Cortex of kidney (tissue), 1 donor: ENCODE measurements at places on chromosomes 3 and 15.

DNA sequence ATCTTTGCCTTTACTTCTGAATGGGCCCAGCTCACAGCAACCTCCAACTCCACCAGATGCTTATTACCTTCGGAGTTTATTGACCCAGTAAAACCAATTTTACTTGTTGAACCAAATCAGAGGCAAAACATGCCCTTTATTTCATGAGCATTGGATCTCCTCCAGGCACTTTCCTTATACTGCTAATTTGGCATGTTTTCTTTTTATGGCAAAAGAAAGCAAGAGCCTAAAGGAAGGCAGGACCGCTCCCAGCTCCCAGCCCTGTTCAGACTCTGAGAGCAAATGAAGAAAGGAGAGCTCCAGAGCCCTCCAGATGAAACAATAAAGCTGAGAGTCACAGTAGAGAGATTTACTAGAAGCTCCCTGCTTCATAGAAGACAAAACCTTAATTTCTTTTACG is 81.5 kb upstream of the NR2E3 start:
- DNase-seq: no peak

DNA sequence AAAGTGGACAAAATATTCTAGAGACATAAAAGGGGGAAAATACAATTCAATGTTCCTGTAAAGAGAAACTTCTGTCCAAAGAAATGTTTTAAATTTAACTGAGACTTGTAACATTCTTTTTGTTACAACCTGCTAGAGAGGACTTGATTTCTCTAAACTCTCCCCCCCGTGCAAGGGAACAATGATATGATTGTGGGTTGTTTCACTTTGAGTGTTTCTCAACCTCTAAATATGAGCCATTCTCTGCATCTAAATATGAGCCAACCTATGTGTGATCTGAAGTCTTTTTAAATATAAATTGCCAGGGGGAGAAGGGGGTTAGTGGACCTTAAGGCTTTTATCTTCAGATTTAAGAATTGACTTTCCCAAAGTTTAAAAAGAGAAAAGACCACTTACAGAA is 14.6 kb downstream of the ZNF860 start:
- DNase-seq: no peak

GRCh38 chr3:138329984-138330293 is 288 bp upstream of the NME9 start:
- no peak for DNase-seq

DNA sequence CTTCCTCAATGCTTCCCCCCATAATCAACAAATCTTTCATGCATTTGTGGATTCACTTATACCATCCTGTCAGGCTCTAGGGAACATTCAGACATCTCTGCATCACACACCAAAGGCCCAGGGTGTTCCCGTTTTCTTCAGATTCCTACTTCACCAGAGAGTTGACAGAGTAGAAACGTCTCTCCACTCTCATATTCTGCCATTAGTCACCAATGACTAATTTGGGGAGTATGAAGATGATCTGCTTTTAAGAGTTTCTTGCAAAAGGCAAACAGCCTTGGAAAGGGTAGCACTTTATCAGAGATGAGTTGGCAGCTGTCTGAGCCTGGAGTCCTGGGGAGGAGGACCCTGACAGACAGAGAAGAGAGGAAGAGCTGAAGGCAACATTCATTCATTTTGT is 55.8 kb upstream of the DGKG start:
- DNase-seq: no peak

GRCh38 chr3:181912384-181912783 is 200.7 kb downstream of the SOX2 start:
- no peak for DNase-seq

DNA sequence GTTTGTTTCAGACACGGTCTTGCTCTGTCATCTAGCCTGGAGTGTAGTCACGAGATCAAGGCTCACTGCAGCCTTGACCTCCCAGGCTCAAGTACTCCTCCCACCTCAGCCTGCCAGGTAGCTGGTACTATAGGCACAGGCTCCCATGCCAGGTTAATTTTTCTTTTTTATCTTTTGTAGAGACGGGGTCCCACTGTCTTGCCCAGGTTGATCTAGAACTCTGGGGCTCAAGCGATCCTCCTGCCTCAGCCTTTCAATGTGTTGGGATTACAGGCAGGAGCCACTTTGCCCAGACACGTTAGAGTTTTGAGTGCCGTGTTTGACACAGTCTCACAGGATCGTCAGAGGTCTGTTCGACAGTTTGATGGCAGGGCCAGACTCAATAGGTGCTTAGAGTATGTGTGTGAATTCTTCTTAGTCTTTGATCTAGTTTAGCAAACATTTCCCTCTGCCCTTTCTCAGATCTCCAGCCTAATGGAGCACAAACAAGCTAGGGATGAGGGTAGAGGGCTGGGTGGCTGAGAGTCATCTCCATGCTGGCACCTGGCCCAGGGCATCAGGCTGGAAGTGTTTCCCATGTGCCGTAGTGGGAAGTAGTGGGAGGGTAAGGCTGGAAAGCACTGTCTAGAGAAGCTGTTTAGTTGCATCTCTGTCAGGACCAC is 66.1 kb upstream of the DLG1 start:
- no peak for DNase-seq
